SK-N-SH (cell line): ENCODE measurements at places on chromosomes 16 and 17. TPM values are rescaled to one million over a fixed set of nuclear protein-coding genes. Genes with fewer than 3 reads are reported as not detected.

- DNase-seq, result no peak
Observed at GRCh38 chr17:27621536-27621935, 9.5 kb upstream of the LGALS9 start.

GRCh38 chr16:4814542-4815173 is 12.2 kb upstream of the ROGDI start:
- no peak for DNase-seq

The SLC47A2 gene
- not detected in 2 replicates for polyA plus RNA-seq

GRCh38 chr17:29109477-29110371 is 66.8 kb downstream of the PIPOX start:
- no peak for DNase-seq

The PAQR4 gene
- polyA plus RNA-seq, result 8.4 and 8.8 TPM in 2 replicates

GRCh38 chr17:78832541-78832810 is 8.1 kb downstream of the USP36 start:
- DNase-seq, result no peak

DNA sequence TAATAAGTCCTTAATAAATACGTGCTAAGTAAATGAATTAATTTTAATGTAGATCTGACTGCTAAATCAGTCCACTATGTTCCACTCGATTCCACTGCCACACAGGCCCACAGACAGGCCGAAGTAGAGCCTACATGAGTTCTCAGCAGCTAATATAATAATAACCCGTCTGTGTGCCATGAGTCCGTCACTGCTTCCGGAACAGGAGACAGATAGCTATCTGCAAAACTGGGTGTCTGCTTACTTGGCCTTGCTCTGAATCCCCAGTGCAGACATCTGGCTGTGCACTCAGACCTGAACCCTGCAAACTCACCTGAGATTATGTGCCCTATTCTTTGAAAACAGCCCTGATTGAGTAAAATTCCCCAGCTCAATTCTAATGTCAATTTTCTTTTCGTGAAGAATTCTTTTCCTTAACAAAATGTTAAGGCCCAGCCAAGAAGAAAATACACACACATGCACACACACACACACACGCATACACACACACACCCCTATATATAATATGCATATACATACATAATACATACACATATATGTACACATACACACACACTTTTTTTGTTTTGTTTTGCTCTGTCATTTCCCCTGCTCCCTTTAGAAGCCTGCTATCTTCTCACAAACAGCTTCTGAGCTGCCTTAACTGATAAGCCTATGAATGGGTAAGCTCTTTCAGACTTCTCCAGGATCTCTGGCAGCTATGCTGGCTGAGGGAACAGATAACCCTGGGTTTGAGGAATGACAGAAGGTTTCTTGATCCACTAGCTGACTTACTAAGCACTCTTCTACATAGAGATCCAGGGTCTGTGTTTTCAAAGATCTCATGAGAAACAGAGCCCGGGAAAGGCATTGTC is 39.8 kb upstream of the TOM1L1 start:
- DNase-seq, result peak; percentile 80

DNA sequence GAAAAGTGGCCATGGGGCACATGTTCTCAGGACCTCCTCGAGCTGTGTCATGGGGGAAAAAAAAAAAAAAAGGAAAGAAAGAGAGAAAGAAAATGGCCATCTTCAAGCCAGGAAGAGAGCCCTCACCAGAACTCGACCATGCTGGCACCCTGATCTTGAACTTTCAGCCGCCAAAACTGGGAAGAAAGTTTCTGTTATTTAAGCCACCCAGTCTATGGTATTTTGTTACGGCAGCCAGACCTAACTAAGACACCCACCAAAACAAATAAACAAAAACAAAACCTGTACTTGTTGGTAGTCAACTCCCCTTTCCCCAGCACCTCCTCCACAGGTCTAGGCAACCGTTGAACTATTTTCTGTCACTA is 26.1 kb upstream of the SLC13A2 start:
- no peak for DNase-seq

The KRT33B gene
- polyA plus RNA-seq, result 0.08 TPM in 1 of 2 replicates, not detected in the other

The HBA1 gene
- polyA plus RNA-seq, result not detected in 2 replicates

- no peak for DNase-seq
Observed at GRCh38 chr17:34435182-34435928, 72.3 kb upstream of the CCL1 start.
